ENCODE measurements at places on chromosomes 1 and 21.

DNA sequence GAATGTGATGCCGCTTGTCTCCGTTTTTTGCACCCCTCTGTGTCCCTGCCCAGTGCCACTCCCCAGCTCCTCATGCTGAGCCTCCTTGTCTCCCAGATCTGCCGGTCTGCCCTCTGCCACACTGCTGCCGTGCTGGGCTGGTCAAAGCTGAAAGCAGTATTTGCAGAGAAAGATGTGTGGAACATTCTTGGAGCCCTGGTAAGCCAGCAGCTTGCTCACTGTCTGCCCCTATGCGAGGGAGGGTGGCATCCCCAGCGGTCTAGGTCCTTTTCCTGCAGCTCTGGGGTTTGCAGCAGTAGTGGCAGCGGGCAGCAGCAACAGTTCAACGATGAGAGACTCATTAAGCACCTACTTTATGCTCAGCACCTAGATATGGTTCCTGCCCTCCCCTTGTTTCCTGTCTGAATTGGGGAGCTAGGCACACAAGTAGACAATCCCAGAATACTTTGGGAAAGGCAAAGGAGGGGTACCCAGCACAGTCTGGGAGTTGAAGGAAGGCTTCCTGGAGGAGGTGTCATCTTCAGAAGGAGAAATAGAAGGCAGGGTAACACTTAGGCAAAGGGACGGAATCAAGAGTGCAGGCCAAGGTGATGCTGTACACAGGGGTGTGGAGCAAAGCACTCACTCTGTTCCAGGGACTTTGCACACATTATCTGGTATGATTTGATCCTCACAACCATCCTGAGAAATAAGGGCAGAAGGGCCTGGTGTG, 63.1 kb downstream of the KIF21B start:
- no peak for DNase-seq

DNA sequence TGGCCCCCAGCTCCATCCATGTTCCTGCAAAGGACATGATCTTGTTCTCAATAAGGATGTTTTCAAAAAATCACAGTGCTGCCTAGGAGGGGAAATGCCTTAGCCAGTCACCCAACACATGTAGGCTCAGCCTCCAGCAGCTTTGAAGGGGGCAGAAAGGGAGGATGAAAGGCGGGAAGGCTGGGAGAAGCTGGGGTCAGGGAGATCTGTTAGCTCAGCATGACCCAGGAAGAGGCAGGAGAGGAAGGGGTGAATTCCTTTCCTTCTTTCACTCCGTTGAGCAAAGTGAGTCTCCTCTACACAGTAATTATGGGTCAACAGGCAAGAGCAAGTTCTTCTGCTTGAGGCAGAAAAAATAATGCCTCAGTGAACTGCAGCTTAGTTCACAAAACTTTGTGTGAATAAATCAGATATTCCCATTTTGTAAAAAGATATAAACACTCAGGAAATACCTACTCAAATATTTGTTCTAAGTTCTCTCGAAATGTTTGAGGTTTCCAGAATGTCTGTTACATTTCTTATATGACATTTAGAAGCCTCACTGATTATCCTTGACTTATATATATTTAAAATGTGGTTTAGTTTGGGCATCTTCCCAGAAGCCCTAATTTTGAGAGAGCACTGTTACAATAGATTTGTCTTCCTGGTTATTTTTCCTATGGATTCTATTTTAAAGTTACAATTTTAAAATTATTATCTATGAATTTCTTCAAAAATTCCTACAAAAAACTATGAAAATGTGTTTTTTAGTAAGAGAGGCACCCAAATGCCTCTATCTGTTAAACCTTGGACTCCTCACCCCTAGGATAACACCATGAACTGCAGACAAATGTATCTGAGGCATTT, 116.8 kb downstream of the KCNJ6 start:
- no peak for DNase-seq

DNA sequence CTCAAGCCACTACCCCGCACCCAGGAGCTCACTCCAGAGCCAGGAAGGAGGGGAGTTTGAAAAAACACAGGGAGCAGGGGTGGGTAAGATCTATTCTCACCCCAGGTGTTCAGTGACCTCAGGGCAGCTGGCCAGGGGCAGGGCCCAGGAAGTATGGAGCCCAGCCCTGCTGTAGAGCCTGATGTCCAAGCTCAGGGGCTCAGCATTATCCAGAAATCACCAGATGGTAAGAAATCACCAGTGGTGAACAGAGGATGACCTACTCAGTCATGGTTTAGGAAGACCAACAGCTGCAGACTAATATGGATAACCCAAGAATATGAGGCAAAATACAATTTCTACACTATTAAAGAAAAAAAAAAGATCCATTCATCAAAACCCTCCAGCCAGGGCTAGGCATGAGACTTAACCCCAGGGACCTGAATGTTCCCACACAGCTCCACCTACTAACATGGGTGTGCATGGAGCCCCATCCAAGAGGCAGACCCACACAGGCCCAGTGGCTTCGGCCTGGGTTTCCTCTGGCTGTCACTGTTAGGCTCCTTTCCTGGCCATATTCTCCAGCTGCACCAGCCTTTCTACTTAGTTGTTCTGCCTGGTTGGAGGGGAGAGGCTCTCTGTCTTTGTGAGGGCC, 67.6 kb downstream of the KCNN3 start:
- DNase-seq, result no peak

GRCh38 chr21:45069711-45070110, 4.7 kb upstream of the ADARB1 start:
- DNase-seq, result no peak

GRCh38 chr1:80533093-80533492, 1267.6 kb upstream of the ADGRL2 start:
- DNase-seq, result no peak

- DNase-seq, result peak; percentile 19
Measured at GRCh38 chr1:8816831-8817411, 519 bp downstream of the RERE start.

DNA sequence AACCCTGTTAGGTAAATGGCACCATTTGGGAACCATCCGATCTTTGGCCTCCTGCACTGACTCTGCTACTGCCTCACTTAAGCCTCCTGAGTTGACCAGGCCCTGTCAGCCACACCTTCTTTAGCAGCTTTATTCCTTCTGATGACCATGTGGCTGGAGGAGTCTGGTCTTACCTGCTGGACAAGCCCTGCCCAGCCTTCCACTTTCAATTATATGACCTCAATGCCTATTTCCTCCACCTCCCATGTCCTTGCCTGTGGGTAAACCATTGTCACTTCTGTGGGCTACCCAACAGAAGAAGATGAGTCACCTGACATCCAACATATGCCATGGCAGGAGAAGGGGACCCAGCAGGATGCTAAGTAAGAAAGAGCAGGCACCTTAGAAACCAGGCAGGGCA, 393.8 kb downstream of the NTNG1 start:
- DNase-seq, result no peak

GRCh38 chr21:18000981-18001686, 182.0 kb upstream of the C21orf91 start:
- no peak for DNase-seq

GRCh38 chr21:35737899-35738346, 322.4 kb downstream of the SETD4 start:
- DNase-seq, result no peak

- no peak for DNase-seq
Measured at GRCh38 chr1:46372431-46372830, 21.7 kb upstream of the FAAH start.

- DNase-seq, result no peak
Measured at GRCh38 chr1:70537788-70538187, 126.7 kb downstream of the CTH start.

GRCh38 chr1:189658381-189658780, 819.3 kb downstream of the BRINP3 start:
- DNase-seq, result no peak

- DNase-seq, result no peak
Measured at GRCh38 chr1:84574936-84575335, 696 bp upstream of the CTBS start.

- DNase-seq, result no peak
Measured at GRCh38 chr1:84366786-84367185, 31.5 kb upstream of the DNASE2B start.

GRCh38 chr1:96581772-96582171, 139.8 kb upstream of the PTBP2 start:
- DNase-seq, result no peak

GRCh38 chr21:36053715-36054062, 6.6 kb downstream of the SETD4 start:
- DNase-seq, result no peak

DNA sequence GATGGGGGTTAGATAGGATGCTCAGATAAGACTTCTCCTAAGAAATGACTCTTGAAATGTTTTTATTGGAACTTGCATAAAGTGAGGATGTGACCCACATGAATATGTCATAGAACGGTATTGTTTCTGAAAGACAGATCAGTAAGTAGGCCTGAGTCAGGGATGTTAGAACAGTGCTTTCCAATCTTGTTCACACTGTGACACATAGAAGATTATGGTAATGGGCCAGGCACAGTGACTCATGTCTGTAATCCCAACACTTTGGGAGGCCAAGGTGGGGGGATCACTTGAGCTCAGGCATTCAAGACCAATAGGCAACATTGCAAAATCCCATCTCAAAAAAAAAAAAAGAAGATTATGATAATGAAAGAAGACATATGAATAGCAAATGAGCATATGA, 32.9 kb downstream of the FMO4 start:
- no peak for DNase-seq

- no peak for DNase-seq
Measured at GRCh38 chr1:225987491-225988316, 11.4 kb downstream of the SDE2 start.

DNA sequence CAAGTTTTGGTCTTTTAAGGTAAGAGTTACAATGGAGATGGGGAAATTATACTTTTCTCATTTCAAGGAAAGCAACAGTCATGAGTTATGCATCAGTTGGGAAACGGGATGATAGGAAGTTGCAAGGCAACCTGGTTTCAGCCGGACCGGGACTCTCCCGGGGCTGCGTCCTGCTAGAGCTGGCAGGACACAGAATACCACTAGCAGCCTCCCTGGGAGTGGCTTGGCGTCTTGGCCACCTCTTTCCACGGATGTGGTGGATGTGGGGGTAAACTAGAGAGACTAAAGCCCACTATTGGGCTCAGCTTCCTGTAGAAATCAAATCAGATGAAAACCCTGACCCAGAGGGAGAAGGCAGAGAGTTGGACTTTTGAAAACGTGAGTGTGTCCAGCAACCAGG, 71.9 kb downstream of the ADARB1 start:
- no peak for DNase-seq

DNA sequence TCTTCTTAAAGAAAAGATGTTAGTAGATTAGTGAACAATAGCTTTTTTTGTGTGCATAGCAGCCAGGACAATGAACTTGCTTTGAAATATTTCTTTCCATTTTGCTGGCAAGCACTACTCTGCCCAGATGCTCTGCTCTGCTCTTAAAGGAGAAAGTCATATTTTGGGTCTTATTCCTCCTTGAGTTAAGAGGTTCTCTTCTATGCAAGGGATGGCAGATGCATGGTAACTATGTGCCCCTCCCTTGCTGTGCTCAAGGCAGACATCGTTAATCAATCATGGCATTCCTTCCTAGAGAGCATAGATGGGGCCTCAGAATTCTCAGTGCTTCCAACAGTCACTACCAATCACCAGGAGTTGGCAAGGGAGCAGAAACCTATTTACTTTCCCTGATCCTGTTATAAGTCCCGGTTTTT, 27.6 kb downstream of the NIPAL3 start:
- no peak for DNase-seq

GRCh38 chr1:151680391-151680790, 36.2 kb downstream of the CELF3 start:
- no peak for DNase-seq

DNA sequence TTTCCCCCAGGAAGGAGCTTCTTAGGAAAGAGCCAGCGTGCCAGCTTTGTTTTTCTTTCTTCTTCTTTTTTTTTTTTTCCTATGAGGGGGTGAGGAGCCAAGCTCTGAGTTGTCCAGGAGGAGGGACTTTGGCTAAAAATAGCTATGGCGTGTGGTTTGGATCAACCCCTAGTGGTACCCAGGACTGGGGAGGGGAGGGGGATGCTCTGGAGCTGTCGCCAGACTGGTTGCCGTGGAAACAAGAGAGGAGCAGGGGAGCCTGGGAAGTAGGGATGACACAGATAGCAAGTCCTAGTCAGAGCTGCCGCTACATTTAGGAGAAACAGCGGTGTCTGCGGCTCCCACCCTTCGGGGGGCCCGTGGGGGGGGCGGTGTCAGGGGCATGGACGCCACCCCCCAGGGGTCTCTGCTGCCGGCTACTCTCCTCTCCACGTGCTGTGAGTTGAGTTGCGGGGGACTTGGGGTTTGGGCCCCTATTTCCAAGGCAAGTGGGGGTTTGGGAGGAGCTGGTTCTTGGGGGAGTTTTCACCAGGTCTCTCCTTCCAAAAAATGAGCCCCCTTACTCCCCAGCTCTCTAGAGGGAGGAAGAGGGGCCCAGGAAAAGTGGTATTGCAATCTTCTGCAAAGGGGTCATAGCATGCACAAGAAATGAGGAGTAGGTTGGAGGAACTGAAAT, at the start of gene KCNJ9:
Gene KCNJ9, plus strand, starts transcription at position 278 of the 676 bp plus-strand sequence. CDS start 2,493 bp downstream, outside the sequence.
- DNase-seq, result no peak

DNA sequence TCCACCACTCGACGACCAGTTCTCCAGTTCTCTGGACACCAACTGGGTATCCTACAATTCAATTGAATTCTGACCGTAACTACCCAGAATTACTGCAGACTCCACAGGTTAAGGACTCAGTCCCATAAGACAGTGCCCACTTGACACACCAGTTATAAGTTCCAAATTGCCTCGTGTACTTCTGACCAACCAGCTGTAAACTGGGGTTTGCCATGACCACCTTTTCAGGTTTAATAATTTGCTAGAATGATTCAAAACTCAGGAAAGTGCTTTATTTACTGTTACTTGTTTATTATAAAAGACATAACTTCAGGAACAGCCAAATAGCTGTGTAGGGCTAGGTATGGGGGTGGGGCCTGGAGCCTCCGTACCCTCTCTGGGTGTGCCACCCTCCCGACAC, 15.3 kb downstream of the NUDC start:
- DNase-seq, result no peak

- no peak for DNase-seq
Measured at GRCh38 chr1:113415310-113416070, 25.2 kb downstream of the MAGI3 start.

DNA sequence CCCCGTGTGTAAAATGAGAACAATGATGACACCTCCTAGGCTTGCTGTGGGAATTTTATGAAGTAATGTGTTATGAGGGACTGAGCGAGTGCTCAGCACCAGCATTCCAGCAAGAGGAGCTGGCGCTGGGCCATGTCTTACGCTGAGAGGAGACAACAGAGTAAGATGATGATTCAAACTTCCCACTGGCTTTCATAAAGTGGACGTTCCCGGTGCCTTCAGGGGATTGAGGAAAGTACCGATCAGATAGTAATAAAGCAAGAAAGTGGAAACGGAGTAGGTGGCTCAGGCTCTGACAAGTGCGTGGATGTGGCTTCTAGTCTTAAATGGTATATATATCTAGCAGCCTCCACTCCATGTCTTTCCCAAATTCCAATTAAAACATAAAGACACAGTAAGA, 23.8 kb downstream of the EPHA10 start:
- DNase-seq, result no peak

Data from stimulated activated CD4-positive, alpha-beta T cell treated with anti-CD3 and anti-CD28 coated beads, Interleukin-12 subunit alpha, Interleukin-12 subunit beta, amount 100 ng/mL, for 4 hours (primary cell).